ENCODE measurements at places on chromosomes 11 and 22.

- no peak for DNase-seq
These were observed 767.3 kb downstream of the FAM181B start for GRCh38 chr11:81966340-81966739.

DNA sequence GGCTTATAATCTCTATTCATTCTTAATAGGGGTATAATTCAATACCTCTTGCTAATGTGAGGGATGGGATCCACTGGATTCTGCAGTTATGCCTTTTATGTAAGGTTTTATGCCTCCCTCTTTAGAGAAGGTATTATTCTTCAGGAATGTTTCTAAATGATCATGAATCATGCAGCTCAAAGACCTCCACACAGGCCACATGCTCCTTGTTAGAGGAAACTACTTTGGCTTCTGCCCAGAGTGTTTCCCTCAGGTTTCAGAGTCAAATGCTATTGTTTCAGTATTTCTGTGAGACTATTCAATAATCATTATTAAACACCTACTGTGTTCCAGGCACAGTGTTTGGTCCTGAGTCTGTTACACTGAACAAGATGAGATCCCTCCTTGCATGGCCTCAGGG is 115.9 kb downstream of the RAB38 start:
- peak; percentile 27 for DNase-seq

DNA sequence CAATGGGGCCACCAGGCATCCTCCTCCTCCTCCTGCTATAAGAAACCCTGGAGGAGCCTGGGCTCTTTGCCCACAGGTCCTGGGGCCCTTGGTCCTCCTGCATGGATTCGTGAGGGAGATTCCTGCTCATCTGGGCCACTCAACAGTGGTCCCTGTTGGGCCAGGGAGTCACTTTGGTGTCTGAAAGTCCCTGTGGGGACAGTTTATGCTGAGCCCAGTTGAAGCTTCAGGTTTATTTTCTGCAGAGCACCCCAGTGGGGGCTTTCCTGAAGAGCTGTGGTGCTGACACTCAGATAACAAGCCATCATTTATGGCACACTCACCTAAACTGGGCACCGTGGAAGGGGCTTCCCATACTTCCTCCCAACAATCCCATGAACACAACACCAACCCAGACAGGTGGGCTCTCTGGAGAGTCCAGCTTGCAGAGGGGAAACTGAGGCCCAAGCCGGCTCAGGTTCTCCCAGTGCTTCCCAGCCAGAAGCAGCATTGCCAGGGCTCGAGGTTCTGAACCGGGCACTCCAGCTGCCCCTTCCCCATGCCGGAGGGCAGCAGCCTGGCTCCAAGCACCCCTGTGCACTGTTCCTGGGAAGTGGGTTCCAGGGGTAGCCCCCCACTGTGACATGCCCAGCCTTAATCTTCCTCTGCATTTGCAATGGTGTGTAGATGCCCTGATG is 91.3 kb downstream of the MYEOV start:
- no peak for DNase-seq

GRCh38 chr11:122215244-122215992 is 99.4 kb upstream of the BLID start:
- DNase-seq, result peak; percentile 67

DNA sequence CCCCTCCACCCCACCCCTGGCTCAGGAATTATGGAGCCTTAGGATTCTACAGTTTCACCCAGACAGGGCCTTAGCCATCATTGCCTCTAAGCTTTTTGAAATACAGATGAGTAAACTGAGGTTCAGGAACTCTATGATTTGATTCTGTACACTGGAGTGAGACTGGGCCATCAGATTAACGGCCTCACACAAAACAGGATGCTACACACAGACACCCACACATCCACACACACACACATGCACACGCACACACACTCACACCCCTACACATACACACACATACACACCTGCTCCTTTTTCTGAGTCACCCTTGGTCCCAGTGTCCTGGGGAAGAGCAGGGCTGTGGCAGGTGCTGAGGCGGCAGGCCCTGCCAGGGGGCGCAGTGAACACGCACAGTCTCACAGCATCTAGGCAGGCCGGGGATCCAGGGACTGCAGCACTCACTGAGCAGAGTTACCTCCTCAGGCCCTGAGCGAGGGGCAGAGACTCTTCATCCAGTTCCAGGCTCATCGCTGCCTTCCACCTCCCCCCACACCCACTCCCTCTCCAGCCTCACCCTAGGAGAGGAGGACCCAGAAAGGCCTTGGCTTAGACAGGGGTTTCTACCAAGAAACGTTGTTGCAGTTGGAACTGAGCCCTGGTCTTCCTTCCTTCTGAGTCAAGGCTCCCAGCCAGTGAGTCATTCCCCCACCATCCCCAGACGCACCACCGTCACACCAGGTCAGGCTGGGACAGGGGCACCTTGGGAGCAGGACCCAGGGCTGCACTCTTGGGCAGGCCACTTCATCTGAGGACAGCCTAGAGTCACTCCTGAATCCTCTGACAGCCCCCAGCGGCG is 89.8 kb upstream of the PARVA start:
- DNase-seq, result peak; percentile 97

- no peak for DNase-seq
These were observed 30.1 kb downstream of the BRSK2 start for GRCh38 chr11:1419811-1420210.

GRCh38 chr22:24179478-24180210 is 1.6 kb upstream of the SUSD2 start:
- DNase-seq, result no peak

DNA sequence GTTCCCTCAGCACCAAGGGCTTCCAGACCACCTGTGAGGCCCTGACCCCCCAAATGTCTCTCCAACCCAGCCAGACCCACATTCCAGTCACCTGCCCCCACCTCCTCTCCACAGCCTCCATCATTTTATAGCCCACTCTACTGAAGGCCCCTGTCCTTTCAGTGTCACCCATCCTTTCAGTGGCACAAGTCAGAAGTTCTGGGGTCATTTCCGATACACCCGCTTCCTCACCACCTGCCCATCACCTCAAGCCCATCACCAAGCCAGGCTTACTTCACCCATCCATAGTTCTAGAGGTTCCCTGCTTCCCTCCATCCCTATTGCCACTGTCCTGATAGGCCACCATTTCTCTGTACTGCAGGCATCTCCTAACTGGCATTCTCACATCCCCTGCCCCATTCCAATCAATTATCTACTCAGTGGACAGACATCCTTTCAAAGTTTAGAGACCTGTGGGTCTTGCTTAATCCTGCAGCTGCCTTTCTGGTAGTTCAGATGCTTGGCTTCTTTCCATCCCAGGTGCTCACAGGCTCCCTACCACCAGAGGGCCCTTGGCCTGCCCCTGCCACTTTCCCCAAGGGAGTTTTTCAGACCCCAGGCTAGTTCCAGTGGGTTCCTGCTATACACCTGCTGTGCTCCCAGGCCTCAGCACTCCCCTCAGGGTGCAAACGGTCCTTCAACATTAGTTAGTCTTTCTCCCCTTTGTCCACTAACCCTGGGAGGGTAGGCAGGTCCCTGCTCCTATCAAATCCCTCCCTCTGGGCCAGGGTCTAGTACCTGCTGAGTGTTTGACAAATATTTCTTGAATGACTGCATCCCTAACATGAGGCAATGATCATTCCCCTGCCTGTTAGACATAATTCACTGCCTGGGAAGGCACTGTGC is 7.6 kb downstream of the KCNQ1OT1 start:
- DNase-seq, result no peak
